ENCODE measurements at places on chromosomes 7 and 10.

DNA sequence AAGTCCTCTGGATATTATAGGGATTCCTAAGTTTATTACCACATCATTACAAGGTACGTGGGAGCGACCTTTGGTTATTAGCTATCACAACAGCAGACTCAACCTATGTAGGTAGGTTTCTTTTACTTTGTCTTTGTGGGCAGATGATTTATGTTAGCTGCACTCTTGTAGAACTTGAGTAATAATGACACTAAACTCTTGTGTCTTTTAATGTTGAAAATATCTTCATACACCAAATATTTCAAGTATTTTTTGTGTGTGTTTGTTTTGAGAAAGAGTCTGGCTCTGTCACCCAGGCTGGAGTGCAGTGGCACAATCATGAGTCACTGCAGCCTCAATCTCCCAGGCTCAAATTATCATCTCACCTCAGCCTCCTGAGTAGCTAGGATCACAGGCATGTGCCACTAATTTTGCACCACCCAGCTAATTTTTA lies 19.2 kb upstream of the SUPV3L1 start:
- DNase-seq = no peak

DNA sequence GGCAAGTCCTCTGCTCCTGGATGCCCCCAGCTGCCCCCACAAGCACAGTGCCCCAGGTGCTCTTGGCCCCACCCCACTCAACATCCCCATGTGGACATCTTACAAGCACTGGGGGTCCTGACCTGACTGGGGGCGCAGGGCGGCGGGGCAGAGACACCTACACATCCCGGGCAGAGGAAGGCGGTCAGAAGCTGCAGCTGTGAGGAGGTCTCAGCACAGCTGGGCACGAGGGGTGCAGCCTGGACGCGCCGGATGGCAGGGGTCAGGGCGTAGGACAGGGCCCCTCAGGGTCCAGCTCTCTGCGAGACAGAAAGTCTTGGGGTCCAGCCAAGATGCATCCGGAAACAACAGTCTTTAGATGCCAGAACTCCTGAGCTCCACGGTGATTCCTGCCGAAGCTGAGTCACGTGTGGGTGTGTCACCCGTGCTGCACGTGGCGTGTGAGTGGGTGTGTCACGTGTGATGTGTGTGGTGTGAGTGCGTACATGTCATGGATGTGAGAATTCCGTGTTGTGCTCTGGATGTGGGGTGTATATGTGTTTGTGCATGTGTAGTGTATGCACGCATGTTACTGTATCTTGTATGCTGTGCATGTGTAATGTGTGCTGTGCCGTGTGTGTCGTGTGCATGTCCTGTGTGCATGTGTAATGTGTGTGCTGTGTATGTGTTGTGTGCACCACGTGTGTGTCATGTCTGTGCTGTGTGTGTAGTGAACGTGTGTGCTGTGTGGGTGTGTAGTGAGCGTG lies 5.1 kb downstream of the VENTX start:
- no peak for DNase-seq

DNA sequence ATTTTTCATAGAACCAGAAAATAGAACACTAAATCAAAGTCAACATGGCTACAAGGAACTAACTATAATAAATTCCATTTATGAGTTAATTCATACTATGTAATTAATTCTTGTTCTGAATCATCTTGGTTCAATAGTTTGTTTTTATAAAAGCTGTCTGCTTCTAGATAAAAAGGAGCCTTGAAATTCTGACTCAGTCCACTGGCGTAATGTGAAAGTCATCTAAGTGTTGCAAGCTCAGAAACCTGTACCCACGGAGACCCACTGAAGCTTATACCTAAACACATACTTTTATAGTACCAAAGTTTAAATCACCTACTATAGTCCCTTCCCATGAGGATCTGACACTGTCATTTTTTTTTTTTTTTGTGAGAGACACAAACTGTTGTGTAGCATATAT lies 489.4 kb downstream of the SEMA3D start:
- DNase-seq = no peak

GRCh38 chr10:45383682-45384330 lies 9.8 kb downstream of the ALOX5 start:
- DNase-seq = no peak

DNA sequence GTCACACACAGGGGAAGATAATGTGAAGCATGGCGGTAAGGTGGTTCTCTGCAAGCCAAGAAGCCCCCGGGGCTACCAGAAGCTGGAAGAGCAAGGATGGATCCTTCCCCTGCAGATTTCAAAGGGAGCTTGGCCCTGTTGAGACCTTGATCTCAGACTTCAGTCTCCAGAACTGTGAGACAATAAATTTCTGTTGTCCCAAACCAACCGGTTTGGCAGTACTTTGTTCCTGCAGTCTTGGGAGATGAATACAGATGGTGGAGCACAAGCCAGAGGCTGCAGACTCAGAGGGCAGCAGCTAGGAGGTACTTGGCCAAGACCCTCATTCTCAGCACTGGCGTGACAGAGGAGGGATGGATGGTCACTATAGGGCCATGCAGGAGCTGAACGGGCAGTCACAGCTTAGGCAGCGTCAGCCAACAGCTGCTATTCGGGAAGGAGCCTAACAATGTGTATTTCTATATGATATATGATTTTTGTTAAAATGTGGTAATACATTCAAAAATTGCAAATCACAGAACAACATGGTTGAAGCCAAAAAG lies 387.3 kb downstream of the TNS3 start:
- no peak for DNase-seq

Measured in urothelium cell line (cell line).